ENCODE measurements at places on chromosomes 6 and 20.

DNA sequence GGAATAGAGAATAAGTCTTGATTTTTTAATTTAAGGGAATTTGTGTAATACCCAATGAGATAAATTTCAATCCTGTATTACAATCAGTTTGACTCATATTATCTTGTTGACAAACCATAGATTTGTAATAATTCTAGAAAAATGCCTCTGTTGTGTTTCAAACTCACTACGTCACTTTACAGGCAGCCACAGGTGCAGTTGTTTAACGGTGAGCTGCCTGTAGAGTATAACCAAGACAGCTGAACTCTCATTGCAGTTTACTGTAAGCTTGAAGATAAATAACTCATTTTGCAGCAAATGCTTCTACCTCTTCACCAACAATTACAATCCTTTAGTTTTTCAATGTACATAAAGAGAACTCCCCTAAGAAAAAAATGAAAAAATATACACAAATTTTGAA lies 114.3 kb downstream of the PRKN start:
- H3K27ac ChIP-seq, result no peak overlapping the region
- no peak overlapping the region for H3K4me3 ChIP-seq
- no peaks in the 10 kb centered on the region for H3K36me3 ChIP-seq
- no peak for DNase-seq

DNA sequence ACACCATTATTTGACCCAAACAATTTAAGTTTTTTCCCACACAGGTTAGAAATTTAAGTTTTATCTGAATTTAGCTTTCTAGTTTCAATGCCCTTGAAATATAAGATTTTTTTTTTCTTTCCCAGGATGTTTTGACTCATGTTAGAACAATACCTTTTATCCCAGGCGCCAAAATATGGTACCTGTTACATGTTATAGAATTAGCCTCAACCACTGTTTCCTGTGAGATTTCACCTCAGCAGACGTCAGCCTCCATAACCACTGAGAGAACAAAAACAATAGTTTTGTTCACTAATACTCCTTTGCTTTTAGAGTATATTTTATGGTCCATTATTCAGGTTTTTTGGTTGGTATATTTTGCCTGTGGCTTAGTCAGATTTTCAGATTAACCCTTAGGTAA lies 302.9 kb downstream of the CDKAL1 start:
- no peak for DNase-seq
- no peak overlapping the region for H3K27ac ChIP-seq
- no peaks in the 10 kb centered on the region for H3K27me3 ChIP-seq

DNA sequence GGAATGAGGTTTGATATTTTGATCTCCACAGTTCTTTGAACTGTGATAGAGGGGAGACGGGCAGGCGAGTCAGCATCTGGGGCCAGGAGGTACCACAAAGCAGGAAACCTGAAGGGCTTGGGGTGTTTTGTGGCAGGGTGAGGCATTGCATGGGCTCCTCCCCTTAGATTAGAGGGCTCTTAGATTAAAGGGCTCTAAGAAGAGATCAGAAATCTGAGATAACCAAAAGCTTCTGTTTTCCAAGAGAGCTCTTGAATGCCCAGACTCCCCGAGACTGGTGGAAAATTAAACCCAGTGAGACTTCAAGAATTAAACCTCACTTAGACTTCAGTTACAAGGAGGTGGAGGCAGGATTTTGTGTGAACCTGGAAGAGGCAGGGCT lies 2.4 kb upstream of the GPX5 start:
- no peaks in the 10 kb centered on the region for H3K4me1 ChIP-seq
- no peak overlapping the region for H3K27ac ChIP-seq
- no peaks in the 10 kb centered on the region for H3K36me3 ChIP-seq
- H3K4me3 ChIP-seq, result no peak overlapping the region
- DNase-seq, result no peak

- no peak overlapping the region for H3K27ac ChIP-seq
- peaks cover 24% of the 10 kb centered on the region for H3K4me1 ChIP-seq
- H3K4me3 ChIP-seq, result no peak overlapping the region
- no peaks in the 10 kb centered on the region for H3K36me3 ChIP-seq
- peak; percentile 37 for DNase-seq
These were observed 200.3 kb downstream of the DLL1 start for GRCh38 chr6:170090561-170090960.

DNA sequence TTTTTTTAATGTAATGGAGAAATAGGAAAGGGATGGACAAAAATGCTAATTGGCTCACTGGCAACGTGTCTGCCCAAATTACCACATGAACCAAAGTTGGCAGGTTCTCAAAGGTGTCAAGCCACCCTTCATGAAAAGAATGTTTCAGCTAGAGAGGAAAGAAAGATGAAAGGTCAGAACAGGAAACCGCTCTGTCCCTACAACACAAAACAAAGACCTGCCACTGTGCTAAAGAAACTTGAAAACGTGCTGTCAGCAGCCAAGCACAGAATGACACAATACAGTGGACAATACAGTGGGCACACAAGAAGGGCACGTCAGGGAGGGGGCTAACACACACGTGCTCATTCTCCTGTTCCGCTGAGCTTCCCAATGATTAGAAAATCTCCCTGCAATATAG lies 4.9 kb downstream of the PREP start:
- H3K27ac ChIP-seq, result no peak overlapping the region
- peaks cover 42% of the 10 kb centered on the region for H3K36me3 ChIP-seq
- no peak overlapping the region for H3K4me3 ChIP-seq
- H3K4me1 ChIP-seq, result peaks cover 13% of the 10 kb centered on the region
- DNase-seq, result no peak
- H3K27me3 ChIP-seq, result no peaks in the 10 kb centered on the region

GRCh38 chr6:44428682-44429081 lies 41.2 kb downstream of the CDC5L start:
- H3K27me3 ChIP-seq, result no peaks in the 10 kb centered on the region
- peaks cover 99% of the 10 kb centered on the region for H3K36me3 ChIP-seq
- no peak for DNase-seq

GRCh38 chr6:35484921-35485392 lies 11.9 kb downstream of the TEAD3 start:
- H3K36me3 ChIP-seq, result no peaks in the 10 kb centered on the region
- no peak for DNase-seq
- no peaks in the 10 kb centered on the region for H3K4me1 ChIP-seq

GRCh38 chr6:71533939-71534379 lies 245.3 kb downstream of the OGFRL1 start:
- H3K4me1 ChIP-seq, result no peaks in the 10 kb centered on the region
- no peak for DNase-seq
- no peak overlapping the region for H3K4me3 ChIP-seq
- no peaks in the 10 kb centered on the region for H3K36me3 ChIP-seq

- no peak overlapping the region for H3K4me3 ChIP-seq
- H3K4me1 ChIP-seq, result no peaks in the 10 kb centered on the region
- H3K27me3 ChIP-seq, result no peaks in the 10 kb centered on the region
- H3K36me3 ChIP-seq, result no peaks in the 10 kb centered on the region
These were observed 615.0 kb downstream of the C6orf118 start for GRCh38 chr6:164694386-164694785.

- DNase-seq, result no peak
- H3K27ac ChIP-seq, result no peak overlapping the region
- H3K36me3 ChIP-seq, result peaks cover 48% of the 10 kb centered on the region
- H3K4me1 ChIP-seq, result no peaks in the 10 kb centered on the region
- no peaks in the 10 kb centered on the region for H3K27me3 ChIP-seq
These were observed 172.2 kb upstream of the SNX9 start for GRCh38 chr6:157650801-157651200.

DNA sequence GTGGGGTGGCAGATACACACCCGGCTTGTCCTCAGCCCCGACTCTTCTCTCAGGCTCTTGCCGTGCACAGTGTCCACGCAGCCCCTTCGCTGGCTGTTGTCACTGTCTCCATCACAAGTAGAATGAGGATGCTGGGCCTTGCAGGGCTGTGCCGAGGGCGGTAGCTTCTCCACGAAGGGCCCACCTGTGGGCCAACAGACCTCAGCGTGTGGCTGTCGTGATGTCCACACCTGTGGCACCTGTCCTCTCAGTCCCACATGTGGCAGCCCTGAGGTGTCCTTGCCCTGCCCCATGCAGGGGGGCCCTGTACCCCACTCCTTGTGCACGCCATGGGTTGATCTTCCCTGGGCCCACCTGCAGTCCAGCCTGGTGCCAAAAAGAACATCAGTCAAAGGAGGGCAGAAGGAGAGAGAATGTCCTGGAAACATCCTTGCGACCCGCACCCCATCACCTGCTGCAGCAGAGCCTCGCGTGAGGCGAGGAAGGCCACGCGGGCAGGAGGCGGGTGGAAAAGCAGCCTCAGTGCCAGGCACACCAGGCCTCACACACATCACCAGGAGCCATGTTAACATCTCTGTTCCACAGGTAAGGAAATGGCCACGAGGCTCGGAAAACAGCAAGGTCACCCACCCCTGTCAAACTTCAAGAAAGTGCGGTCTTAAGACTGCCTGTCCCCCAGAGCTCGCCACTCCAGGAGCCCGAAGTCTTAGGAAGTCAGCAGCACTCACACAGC lies 22.3 kb upstream of the AFDN start:
- H3K4me3 ChIP-seq, result no peak overlapping the region
- H3K4me1 ChIP-seq, result no peaks in the 10 kb centered on the region
- DNase-seq, result peak; percentile 64
- H3K27me3 ChIP-seq, result no peaks in the 10 kb centered on the region
- H3K36me3 ChIP-seq, result no peaks in the 10 kb centered on the region

- no peak for DNase-seq
- no peak overlapping the region for H3K27ac ChIP-seq
- H3K27me3 ChIP-seq, result no peaks in the 10 kb centered on the region
- peaks cover 4% of the 10 kb centered on the region for H3K4me1 ChIP-seq
These were observed 518.6 kb downstream of the BMP2 start for GRCh38 chr20:7285918-7286556.

DNA sequence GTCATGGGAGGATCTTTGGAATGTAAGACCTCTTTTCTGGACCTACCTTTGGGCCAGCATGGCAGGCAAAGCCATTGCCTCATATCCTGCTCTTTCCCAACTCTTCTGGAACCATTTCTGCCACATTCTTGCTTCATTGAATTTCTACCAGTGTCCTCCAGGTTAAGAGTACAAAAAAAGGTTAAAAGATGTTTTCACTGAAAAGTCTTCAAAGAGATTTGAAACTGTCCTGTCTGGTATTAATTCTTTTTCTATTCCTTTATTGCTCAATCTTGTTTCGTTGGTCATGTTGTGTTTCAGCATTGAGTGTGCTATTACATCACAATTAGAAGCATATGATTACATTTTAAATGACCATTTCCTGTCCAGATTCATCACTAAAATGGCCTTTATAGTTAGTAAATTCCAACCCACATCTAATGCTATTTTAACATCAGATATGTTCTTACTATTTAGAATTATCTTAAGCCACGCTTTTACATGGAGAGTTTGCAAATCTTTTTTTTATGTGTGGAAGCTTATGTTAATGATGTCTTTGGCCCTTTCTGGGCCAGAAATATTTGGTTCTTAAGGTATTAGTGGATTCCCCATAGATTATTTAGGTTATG lies 450.9 kb downstream of the GJA1 start:
- no peak for DNase-seq
- H3K4me3 ChIP-seq, result no peak overlapping the region
- H3K27ac ChIP-seq, result no peak overlapping the region

- no peaks in the 10 kb centered on the region for H3K4me1 ChIP-seq
- H3K27me3 ChIP-seq, result peaks cover 44% of the 10 kb centered on the region
- no peaks in the 10 kb centered on the region for H3K36me3 ChIP-seq
- no peak overlapping the region for H3K27ac ChIP-seq
These were observed 127.4 kb downstream of the MYLK4 start for GRCh38 chr6:2623295-2623694.

DNA sequence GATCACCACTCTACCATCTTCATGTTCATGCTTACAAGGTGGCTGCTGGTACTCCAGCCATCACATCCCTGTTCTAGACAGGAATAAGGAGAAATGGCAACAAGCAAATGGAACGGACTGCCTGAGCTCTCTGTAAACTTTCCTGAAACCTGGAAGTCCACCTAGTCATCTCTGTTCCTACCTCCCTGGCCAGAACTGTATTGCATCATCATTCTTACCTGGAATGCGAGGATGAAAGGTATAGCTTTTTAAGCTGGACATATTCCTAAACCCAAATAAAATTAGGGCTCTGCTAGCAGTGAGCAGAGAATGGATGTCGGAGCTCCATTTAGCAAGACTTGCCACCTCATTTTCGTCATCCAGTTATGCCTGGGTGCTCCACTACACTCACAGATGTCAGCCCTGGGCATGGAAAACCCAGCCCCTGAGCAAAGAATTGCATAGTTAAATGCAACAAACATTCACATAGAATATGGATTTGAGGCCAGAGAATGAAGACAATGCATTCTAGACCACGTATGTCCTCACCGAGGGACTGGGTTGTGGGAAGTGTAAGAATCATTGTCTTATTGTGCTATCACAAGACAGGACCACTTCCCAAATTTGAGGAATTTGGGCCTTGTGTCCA lies 214.3 kb upstream of the CDYL start:
- no peaks in the 10 kb centered on the region for H3K27me3 ChIP-seq
- H3K4me1 ChIP-seq, result no peaks in the 10 kb centered on the region
- no peaks in the 10 kb centered on the region for H3K36me3 ChIP-seq
- no peak overlapping the region for H3K27ac ChIP-seq

GRCh38 chr6:3912361-3913076 lies 63.3 kb downstream of the FAM50B start:
- no peaks in the 10 kb centered on the region for H3K36me3 ChIP-seq
- H3K27me3 ChIP-seq, result peaks cover 17% of the 10 kb centered on the region
- no peak overlapping the region for H3K4me3 ChIP-seq

DNA sequence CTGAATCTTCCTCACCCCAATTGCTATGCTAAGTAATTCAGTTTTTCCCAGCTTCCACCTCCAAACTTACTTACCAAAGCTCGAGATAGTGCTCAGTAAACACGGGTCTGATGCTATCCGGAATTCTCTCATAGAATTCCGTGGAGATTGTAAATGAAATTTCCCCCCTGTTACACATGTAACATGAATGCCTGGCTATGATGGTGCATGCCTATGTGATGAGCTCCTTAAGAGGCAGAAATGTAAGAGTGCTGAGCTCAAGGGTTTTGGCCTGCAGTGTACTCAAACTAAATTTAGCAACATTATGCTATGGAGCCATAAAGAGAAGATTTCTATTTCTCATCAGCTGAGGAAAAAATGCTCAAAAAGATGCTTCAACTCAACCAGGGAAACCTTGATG lies 133.4 kb upstream of the FUT9 start:
- no peak for DNase-seq
- H3K27me3 ChIP-seq, result no peaks in the 10 kb centered on the region
- H3K27ac ChIP-seq, result no peak overlapping the region

GRCh38 chr6:127276331-127276730 lies 9.7 kb downstream of the RNF146 start:
- peaks cover 55% of the 10 kb centered on the region for H3K4me1 ChIP-seq
- H3K4me3 ChIP-seq, result no peak overlapping the region
- no peak overlapping the region for H3K27ac ChIP-seq
- no peaks in the 10 kb centered on the region for H3K36me3 ChIP-seq

DNA sequence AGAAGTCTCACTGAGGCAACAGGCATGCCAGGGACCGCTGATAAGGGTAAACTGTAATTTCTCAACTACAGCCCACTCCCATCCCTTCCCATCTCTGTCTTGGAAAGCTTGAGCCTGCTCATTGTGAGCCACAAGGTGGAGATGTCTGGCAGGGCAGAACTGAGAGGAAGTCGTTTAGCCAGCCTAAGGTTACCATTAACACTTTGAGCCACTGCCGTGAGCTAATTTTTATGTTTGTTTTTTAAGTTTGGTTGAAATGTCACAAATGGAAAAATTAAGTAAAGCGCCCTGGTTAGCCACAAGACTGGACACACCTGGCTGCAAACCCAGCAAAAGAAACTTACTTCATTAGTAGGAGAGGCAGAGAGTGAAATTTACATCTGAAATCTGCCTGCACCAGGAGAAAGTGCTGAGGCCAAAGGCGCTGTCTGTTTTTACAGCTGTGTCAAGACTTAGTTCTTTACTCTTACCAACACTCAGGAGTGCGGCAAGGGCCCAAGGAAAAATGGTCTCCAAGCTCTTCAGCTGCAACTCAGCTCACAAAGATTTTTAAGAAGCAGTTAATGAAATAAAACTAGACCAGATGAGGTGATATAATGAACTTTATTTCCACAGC lies 50.0 kb upstream of the FAM83C start:
- peaks cover 66% of the 10 kb centered on the region for H3K36me3 ChIP-seq
- H3K27me3 ChIP-seq, result no peaks in the 10 kb centered on the region
- H3K4me3 ChIP-seq, result no peak overlapping the region
- no peak for DNase-seq
- no peak overlapping the region for H3K27ac ChIP-seq

All from spleen (tissue), 13 donors.